ENCODE measurements at places on chromosomes 12 and 14.

DNA sequence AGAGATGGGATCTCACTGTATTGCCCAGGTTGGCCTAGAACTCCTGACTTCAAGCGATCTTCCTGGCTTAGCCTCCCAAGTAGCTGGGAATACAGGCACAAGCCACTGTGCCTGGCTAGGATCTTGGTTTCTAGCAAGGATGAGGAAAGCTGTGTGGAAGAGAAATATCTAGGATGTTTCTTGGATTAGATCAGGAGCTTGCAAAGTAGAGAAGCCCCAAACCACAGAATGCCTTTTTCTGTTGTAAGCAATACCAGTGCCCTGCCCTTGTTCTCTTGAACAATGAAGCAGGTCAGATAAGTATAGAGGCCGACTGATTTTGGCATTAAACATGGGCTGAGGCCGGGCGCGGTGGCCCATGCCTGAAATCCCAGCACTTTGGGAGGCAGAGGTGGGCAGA lies 44.3 kb upstream of the STRN3 start:
- DNase-seq = no peak

DNA sequence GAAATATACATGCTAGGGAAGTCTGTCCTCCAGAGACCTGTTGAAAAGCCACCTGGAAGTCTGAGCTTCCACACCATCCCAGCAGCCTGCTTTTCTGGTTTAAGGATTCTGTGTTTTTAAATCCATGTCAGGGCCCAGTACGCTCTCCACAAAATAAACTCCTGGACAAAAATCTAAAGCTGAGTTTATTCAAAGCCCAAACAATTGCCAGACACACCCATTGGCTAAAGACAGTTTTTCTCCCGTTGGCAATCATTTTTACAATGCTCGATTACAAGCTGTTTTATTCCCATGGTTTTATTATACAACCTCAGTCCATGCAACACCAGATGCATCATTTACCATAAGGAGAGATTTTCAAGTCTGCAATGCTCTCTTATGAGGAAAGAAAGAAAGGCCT lies 94.5 kb downstream of the MYRFL start:
- DNase-seq = no peak

GRCh38 chr14:87160989-87161388 lies 832.0 kb downstream of the GALC start:
- DNase-seq = no peak

DNA sequence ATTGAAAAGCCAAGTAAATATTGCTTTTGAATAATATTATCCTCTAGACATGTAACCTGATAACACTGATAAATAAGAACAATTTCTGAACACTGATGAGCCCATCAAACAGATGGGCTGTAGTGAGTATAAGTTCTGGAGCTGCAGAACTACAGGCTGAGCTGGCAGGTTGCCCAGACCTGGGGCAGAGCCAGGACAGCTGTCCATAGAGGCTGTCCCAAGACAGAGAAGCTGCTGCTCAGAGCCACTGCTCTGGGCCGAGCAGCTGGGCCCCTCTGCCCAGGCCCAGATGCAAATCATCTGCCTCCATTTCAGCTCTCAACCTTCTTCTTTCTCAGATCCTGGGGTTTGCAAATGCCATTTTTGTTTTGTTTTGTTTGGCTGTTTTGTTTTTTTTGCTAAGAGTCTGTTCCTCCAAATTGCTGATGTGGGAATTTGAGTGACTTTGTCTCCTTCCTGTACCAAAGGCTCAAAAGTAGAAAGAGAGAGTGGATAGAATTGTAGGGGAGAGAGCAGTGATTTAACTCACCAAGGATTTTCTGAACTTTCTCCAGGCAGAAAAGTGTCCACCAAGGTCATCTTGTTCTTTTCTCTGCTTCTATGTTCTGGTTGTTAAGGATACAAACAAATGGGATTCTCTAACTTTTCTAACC lies 4.0 kb upstream of the TESPA1 start:
- DNase-seq = no peak

- peak; percentile 79 for DNase-seq
These were observed at the start of gene MMP14 for GRCh38 chr14:22836301-22837113. Gene MMP14 (plus strand): TSS chr14:22836585. CDS start chr14:22836818, 233 bp downstream.

DNA sequence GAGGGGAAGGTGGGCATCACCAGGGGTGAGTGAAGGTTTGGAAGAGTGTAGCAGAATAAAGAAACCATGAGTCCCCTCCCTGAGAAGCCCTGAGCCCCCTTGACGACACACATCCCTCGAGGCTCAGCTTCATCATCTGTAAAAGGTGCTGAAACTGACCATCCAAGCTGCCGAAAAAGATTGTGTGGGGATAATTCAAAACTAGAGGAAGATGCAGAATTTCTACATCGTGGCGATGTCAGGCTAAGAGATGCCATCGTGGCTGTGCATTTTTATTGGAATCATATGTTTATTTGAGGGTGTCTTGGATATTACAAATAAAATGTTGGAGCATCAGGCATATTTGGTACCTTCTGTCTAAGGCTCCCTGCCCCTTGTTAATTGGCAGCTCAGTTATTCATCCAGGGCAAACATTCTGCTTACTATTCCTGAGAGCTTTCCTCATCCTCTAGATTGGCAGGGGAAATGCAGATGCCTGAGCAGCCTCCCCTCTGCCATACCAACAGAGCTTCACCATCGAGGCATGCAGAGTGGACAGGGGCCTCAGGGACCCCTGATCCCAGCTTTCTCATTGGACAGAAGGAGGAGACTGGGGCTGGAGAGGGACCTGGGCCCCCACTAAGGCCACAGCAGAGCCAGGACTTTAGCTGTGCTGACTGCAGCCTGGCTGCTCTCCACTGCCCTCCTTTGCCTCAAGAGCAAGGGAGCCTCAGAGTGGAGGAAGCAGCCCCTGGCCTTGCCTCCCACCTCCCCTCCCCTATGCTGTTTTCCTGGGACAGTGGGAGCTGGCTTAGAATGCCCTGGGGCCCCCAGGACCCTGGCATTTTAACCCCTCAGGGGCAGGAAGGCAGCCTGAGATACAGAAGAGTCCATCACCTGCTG lies 7.0 kb downstream of the SERPINA1 start:
- DNase-seq = no peak

DNA sequence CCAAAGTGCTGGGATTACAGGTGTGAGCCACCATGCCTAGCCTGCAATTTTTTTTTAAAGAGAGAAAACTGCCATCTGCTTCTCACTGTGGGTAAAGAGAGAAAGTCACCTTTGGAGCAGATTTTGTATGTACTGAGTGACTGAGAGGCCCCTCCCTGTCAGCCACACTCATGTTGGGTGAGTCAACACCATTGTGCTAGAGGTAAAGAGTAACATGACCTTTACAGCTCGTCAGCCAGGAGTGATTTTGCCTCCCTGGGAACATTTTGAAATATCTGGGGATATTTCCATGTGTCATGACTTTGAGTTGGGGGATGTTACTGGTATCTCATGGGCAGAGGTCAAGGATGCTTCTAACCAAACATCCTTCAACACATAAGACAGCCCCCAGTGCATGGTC lies 115.2 kb downstream of the KSR2 start:
- DNase-seq = no peak

DNA sequence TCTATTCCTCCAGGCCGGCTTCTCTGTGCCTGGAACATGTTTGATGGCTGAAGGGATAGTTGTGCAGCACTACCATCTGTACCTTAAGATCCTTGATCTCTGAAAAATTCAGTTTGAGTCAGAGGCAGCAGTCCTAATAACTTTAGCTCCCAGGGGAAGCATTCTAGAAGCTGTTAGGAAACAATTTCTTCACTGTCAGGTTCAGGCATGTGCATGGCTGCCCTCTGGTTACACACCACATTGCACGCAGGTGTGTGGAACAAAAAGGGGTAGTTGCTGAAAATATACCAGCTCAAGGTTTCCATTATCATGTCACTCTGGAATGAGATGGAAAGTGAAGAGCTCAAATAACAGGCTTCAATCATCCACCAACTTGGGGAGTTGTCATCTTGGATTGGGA lies 80.1 kb downstream of the CHST11 start:
- DNase-seq = no peak

GRCh38 chr12:5953835-5954586 lies 9.0 kb upstream of the ANO2 start:
- DNase-seq = no peak

DNA sequence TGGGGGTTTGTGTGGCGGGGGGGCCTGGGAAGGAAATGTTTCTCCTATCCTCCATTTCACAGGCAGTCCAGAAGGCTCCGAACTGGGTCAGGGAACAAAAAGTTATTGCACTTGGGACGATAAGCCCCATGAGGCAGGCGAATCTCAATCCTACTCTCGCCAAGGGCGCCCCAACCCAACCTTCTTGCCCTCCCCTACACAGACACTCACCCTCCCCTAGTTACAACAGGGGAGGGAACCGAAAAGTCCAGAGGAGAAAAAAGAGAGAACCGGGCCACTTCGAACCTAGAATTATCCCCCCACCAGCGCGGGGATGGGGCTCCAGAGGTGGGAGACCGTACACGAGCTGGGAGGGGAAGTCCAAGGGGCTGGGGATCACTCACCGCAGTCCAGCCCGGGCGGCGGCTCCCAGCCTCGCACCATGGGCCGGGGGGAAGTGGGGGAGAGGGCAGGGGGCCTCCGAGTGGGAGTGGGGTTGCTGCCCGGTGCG lies 357 bp downstream of the HOMEZ start:
- no peak for DNase-seq

GRCh38 chr12:104578453-104578852 lies 121.7 kb downstream of the CHST11 start:
- DNase-seq = no peak

GRCh38 chr14:64756712-64757111 lies 52.5 kb downstream of the PLEKHG3 start:
- DNase-seq = no peak

DNA sequence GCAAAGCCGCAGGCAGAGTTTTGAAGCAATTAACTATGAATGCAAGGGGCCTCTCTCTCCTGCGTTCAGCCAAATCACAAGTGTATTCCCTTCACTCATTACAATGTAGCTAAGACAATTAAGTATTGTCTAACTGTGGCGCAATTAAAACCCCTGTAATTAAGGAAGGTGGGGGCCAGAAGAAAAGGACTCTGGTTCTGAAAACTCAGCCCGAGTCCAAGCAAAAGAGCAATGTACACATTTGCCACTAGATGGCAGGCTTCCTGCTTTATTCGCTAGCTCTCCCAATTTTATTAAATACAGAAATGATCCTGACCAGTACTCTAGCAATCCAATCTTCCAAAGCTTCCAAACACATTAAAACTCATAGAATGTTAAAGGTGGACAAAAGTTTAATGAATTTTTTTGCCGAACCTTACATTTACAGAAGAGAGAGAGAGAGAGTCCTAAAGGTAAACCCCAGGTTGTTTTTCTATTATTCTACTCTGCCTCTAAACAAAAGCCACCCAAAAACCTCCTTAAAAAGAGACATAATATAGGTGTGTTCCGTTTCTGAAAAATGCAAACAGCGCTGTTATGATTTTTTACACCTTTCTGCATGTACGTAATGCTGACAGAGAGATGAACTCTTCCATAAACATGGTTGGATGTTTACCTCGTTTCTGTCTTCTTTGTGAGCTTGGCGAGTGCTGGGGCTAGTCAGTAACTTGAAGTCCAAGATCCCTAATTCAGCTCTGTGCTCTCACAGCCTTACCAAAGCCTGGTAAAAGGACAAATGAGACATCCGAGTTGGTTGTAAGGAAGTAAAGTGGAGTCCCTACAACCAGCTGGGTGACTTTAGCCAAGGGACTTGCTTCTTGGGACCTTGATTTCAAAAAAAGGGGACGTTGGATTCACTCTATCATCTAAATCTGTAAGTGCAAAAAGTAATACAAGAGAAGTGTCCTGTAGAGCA lies 50.9 kb upstream of the VASH1 start:
- peak; percentile 46 for DNase-seq

DNA sequence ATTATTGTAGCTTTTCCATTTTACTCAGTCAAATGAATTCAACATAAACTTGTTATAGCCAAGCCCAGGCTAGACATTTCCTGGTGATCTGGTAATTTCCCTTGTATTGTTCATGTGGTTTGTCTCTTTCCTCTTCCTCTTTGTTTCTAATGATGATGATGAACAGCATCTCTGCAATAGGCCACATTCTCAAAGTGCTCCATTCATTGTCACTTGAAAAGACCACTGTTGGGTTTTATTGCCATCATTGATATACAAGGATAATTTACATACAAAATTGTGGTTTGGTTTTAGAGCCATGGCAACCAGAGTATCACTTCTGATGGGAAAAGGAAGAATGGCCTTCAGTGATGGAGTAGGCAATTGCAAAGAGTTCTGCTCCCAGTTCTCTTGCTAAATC lies 379.3 kb downstream of the RGS6 start:
- DNase-seq = no peak

Data from left kidney (tissue), 8 donors.